NCI-H748 treated with DMSO at 0.1 percent for 48 hours (cell line): ENCODE measurements at places on chromosomes 5 and 9.

DNA sequence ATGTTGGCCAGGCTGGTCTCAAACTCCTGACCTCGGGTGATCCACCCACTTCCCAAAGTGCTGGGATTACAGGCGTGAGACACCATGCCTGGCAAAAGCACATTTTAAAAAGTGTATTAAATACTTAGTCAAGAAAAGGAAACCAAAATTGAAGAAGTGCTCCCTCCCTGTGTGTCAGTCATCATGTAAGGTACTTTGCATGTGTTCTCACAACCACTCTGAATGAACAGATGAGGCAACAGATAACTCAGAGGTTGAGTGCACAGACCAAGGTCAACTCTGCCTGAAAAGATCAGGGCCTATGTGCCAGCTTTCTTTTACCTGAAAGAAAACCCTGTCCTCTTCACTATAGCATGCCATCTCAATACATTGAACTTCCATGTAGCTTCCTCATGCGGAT, 289.7 kb downstream of the MRPS30 start:
- DNase-seq: no peak

- DNase-seq: no peak
Measured at GRCh38 chr5:29037716-29038115, 1999.3 kb upstream of the CDH9 start.

DNA sequence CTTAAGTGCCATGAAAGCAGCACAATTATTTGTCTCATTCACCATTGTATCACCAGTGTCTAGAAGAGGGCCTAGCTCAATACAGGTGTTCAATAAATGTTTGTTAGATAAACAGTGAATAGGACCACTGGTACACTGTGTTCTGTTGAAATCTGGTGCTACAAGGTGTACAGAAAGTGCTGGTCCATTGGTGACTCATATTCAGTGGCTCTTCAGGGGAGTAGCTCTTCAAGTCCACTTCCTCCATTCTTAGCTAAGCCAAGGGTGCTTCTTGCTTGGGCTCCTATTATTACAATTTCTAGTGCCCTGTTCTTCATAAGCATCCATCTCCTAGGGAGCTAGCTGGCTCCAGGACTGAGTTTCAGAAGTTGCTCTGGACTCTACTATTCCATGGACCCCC, 6.4 kb upstream of the FCHO2 start:
- no peak for DNase-seq

- no peak for DNase-seq
Measured at GRCh38 chr9:120221844-120222243, 358.1 kb downstream of the CDK5RAP2 start.

GRCh38 chr5:32319926-32320543, 7.3 kb upstream of the MTMR12 start:
- no peak for DNase-seq

GRCh38 chr5:112248623-112249022, 170.5 kb downstream of the EPB41L4A start:
- no peak for DNase-seq

DNA sequence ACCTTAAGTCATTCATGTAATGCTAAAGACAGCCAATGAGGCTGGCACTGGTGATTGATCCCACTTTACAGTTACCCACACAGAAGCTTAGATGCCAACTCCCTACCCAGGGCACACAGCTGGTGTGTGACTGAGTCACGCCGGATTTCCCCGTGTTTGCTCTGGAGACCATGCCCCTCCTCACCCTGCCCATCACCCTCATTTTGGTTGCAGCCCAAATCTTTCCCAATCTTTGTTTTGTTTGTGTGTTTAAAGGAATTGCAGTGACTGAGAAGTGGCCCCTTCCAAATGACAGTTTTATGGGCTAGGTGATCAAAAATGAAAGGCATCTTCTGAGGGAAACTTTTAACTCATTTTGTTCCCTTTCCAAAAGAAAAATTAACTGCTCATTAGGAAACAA, 10.9 kb downstream of the FBXL7 start:
- no peak for DNase-seq

GRCh38 chr9:18238254-18238653, 235.7 kb upstream of the ADAMTSL1 start:
- DNase-seq: no peak

DNA sequence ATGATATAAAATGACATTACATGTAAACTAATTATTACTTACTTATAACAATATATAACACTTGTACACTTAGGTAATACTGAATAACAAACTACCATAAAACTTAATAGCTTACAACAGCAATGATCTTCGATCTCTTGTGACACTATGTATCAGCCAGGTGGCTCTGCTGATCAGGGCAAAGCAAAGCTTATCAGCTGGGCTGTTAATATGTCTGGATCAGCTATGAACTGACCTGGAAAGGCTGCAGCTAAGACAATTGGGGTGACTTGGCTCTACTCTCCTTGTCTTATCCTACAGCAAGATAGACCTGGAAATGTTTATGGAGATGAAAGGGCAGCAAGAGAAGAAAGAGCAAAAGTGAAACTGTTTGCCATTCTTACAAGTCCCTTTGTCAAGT, 511.3 kb downstream of the TLR4 start:
- DNase-seq: no peak

- DNase-seq: peak; percentile 80
Measured at GRCh38 chr5:98772415-98773213, 849 bp upstream of the RGMB start.

DNA sequence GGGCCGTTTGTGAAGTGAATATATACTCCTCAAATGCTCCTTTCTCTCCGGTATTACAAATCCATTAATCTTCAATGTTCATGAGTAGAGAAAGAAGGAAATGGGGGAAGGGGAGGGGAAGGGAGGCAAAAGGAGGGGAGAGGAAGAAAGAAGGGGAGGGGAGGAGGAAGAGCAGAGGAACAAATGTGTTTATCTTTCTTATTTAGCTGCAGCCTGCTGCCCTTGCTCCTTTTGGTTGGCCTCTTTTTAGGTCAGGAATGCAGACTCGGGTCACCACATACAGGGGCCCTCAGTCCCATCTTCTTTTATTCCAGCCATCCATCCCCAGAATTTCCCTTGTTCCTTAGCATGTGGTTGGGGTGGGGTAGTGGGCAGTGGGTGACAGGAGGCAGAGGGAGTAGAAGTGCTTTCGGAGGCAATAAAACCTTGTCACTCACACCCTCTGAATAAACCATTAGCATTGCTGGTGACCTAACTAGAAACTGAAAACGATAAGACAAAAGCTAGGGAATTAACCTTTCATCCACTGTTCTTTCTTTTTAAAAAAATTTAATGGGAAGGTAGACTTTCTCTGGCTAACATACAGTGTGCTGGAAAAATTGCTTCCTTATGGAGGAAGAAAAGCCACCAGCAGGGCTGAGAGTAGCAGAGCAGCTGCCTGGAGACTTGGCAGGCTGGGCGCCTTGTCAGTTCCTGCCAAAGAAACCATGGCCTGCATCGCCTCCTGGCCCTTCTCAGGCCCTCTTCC, 16.8 kb upstream of the PRLR start:
- DNase-seq: no peak

DNA sequence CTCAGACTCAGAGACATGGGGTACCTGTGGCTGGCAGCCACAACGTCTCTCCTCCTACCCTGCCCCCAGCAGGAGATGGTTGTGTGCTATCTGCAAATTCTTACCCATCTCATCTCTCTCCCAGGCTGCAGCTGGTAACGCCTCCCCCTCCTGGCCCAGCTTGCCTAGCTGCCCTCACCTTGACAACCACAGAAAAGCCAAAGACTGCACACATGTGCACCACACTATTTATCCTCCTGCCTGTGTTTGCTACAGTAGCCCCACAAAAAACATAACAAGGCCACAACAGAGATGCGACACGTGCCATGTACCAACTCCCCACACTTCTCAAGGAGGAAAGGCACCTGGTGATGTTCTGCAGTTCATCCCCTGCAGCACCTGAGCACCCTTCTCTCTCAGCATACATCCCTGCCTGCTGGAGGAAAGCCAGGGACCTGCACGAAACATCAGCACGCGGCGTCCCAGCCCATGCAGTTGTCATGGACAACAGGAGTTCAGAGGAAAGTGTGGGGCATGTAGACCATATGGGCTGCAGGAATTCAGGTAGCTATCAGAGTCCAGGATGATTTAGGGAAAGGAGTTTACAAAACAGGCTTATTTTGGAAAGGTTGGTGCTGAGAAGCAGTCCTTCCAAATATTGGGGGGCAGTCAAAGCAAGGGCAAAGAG, 168.7 kb downstream of the C5orf15 start:
- no peak for DNase-seq

GRCh38 chr9:114737118-114737517, 55.1 kb upstream of the TEX48 start:
- no peak for DNase-seq

GRCh38 chr5:90287036-90287435, 122.5 kb downstream of the CETN3 start:
- no peak for DNase-seq

DNA sequence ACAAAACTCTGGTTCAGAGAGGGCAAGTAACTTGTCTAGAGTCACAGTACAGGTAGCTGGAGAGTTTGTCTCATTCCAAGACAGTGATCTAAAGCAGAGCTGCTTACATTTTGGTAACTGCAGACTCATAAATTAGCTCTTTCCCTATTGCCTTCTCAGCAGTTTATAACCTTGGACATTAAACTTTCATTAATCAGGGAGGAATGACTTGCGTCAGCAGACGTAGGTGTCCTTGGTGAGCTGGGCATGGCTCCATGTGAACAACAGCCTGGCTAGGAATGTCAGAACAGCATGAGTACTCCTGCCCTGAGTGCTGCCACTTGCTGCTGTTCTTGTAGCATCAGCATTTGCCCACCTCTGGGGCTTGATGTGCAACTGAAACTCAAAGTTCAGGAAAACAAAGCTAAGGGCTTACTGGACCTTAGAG, 2.2 kb upstream of the ALDOB start:
- no peak for DNase-seq

- no peak for DNase-seq
Measured at GRCh38 chr5:178415353-178415752, 174.8 kb downstream of the COL23A1 start.

DNA sequence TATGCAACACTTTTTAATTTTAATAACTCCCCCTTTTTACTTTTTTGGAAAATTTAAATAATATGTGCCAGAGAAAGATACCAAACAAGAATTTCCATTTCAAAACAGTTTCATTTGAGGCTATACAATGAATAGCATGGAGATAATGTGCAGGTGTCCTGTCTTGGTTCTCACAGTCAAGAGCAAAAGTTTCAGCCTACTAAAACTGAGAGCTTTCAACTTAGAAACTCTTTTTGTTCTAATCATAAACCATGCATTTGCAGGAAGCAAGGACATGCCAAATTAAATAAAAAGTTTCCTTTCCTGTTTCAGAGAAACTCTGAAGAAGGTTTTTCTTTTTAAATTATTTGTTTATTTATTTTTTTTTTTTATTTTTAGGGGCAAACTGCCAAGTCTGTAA, 1165.6 kb upstream of the SEMA6A start:
- no peak for DNase-seq

GRCh38 chr5:158977642-158978041, 122.1 kb downstream of the EBF1 start:
- DNase-seq: no peak

- no peak for DNase-seq
Measured at GRCh38 chr5:13910637-13911288, 33.7 kb downstream of the DNAH5 start.

DNA sequence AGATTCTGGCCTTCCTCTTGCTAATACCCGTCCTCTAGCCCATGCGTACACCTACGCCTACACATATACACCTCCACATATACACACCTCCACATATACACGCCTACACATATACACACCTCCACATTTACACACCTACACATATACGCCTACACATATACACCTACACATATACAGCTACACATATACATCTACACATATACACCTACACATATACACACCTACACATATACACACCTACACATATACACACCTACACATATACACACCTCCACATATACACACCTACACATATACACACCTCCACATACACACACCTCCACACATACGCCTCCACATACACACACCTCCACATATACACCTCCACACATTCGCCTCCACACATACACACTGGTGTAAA, 27.2 kb downstream of the AK3 start:
- no peak for DNase-seq

GRCh38 chr5:118968406-118968911, 19.9 kb downstream of the DTWD2 start:
- DNase-seq: no peak

DNA sequence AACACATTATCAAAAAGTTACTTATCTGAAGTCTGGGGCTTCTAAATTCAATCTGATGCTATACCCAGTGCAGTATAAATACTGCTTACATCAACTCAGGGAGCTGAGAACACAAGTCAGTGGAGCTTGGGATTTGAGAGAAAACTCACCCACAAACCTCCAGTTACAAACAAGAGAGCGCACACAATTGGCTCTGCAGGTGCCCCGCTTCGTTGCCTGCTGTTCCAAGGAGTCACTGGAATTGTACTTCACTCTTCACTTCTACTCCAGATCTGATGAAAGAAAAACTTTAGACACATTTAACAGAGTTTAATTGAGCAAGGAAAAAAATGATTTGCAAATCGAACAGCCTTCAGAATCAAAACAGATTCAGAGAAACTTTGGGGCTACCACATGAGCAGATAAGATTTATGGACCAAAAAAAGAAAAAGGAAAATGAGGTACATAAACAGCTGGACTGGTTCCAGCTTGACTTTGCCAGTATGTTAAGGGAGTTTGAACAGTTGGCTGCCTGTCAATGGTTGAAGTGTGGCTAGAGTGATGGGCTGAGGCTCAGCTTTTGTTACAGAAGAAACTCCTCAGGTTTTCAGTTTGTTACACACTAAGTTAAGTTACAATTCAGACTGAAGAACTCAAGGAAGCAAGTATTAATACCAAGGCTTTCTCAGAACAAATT, 156.6 kb downstream of the AOPEP start:
- no peak for DNase-seq

DNA sequence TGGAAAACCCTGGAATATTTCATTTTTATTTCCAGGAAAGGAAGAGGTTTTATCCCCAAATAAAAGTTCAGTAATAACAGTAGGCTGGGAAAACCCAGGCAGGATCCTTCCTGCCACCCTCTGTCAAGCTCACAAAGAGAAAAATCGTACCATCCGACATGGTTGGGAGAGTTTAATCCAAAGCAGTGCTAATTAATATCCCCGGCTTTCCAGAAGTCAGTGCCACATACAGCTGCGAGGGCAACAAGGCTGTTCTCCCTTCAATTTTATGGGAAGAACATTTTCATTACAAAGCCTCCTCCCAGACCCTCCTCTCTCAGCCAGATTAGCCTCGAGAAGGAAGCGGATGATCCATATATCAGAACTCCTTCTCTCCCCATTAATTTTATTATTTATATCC, 95.5 kb downstream of the PAX5 start:
- no peak for DNase-seq

GRCh38 chr5:66987126-66987525, 209.5 kb downstream of the CD180 start:
- DNase-seq: no peak

GRCh38 chr9:131695836-131696460, 43.9 kb downstream of the RAPGEF1 start:
- DNase-seq: no peak

DNA sequence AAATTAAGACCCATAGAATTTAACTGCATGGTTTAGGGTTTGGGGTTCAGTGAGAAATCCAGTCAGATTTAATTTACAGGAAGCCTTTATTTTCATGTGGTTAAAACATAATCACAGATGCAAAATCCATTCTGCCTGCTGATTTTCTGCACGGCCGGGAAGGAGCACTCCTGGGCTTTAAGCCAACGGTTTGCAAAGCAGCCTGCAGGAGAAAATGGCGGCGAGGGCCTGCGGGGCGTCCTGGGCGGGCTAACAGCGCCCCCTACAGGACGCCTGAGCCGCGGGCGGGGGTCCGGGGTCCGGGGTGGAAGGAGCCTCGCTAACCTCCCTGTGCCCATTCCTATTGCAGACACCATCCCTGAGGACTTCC, 47.6 kb downstream of the THBS4 start:
- peak; percentile 12 for DNase-seq
